ENCODE measurements at places on chromosomes 5 and 9.
A peak's percentile ranks its signal among the peaks of the same experiment; 100 is the strongest.

- DNase-seq: no peak
Measured at GRCh38 chr5:169706071-169706470, 69.0 kb downstream of the DOCK2 start.

DNA sequence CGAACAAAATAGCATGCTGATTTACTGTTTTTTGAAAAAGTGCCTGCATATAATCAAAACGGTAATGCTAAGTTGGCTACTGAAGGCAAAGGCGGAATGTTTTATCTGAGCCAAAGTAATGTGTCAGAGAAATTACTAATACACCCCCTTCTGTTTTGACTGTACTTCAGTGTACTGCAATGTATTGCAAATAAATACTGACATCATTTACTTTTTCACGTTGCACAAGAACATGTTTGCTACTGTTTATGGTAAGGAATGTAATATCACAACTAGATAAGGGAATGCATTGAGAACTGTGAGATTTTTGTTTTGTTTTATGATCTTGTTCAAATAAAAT lies 813 bp upstream of the AGTPBP1 start:
- no peak for DNase-seq

- DNase-seq: no peak
Measured at GRCh38 chr5:16057277-16057676, 122.3 kb downstream of the MARCHF11 start.

DNA sequence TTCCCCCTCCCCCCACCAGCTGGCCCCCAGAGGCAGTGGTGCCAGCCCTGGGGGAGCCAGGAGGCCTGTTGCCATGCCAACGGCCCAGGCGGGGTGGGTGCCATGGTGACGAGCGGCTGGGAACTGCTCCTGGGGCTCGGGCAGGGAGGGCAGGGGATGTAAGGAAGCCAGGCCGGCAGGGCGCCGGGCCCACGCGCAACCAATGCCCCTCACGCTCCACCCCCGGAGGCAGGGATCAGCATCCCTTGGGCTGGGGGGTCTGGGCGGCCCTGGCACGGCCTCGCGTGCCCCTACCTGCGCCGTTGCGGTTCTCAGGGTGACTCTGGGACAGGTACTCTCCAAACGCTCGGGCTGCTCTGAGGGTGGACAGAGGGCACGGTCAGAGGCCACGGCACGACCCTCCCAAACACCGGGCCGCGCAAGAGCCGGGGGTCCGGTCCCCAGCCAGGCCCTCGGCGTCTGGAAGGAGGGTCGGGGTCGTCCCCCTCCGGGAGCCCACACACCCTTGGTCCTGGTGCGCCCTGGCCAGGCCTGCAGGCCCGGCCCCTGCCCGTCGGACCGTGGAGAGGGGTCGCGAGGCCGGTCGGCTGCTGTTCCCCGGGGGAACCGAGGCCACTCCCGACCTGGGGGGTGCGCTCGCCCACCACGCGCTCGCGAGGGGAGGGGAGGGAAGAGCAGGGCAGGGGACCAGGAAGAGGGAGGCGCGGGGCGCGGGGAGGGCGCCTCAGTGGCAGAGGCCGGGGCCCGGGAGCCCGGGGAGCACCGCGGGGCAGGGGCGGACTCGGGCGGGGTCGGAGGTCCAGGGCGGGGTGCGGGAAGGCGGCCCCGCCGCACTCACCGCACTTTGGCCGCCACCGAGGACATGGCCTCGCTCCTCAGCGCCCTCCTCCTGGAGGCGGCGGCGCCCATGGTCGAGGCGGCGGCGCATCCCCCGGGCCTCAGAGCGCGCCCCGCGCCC lies 661 bp downstream of the NSMF start:
- DNase-seq: peak; percentile 25

DNA sequence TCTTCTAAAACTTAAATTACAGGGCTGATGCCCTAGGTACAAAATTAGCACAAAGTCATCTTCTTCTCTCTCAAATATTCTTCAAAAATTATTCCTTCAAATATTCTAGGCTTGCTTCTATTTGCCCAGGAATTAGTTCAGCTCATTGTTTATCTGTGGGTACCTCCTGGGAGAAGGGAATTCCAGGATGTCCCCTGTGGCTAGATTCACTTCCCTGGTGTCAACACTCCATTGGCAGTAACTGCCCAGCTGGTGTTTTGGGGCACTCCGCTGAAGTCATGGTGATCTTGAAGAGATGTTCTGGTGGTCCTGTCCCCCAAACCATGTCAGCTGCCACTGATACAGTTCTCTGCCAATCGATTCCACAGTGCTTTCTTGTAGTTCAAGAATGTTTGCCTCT lies 26.2 kb upstream of the TGFBR1 start:
- DNase-seq: no peak

- no peak for DNase-seq
Measured at GRCh38 chr5:17229313-17229712, 11.9 kb downstream of the BASP1 start.

GRCh38 chr5:158033724-158034123 lies 174.8 kb upstream of the CLINT1 start:
- no peak for DNase-seq

GRCh38 chr9:123866497-123866896 lies 63.4 kb downstream of the DENND1A start:
- DNase-seq: peak; percentile 24

DNA sequence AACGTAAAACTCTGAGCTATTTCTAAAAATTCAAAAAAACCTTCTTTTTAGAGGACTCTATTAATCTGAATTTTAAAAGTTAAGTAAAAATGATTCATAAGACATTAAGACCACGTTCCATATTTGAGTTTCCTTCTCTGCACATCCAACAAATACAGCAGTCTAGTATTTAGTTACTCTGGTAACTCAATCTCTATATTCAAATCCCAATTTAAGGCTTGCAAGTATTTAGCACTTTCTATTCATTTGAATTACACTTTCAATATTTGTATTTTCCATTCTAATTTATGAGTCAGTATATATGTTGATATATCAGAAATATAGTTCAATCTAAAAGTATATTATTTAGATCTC lies 17.7 kb downstream of the RFX3 start:
- no peak for DNase-seq

- DNase-seq: no peak
Measured at GRCh38 chr5:91850031-91850430, 466.9 kb upstream of the ARRDC3 start.

- no peak for DNase-seq
Measured at GRCh38 chr5:147411359-147412319, 98.2 kb downstream of the DPYSL3 start.

DNA sequence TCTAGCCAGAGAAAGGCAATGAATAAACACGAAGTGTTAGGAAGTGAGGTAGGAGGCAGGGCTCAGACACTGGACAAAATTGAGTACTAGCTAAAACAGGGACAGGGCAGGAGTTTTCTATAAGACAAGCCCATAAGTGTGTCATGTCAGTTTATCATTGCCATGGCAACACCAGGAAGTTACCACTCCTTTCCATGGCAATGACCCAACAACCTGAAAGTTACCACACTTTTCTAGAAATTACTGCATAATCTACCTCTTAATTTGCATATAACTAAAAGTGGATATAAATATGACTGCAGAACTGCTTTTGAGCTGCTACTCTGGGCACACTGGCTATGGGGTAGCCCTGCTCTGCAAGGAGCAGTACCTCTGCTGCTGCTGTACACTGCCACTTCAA lies 442.5 kb upstream of the COX7C start:
- no peak for DNase-seq
